ENCODE measurements at places on chromosomes 7 and 10.

DNA sequence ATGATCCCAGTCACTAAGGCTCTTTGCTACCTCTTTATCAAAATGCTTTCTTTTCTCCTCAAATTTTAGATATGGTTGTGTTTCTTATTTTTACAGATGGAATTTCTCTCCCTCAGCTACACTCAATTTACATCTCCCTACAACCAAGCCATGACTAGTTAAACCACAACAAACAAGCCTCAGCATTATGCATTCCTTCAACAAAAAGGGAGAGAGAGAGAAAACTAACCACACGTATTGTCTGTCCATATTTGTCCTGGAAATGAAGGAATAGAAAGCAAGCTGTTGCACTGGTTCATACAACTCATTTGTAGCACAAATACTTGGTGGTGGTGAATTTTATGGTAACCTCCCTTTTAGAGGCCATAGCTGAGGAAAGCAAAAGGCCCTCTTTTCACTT, 286.4 kb downstream of the AHR start:
- DNase-seq, result no peak

- DNase-seq, result no peak
These were observed 34.9 kb upstream of the ZNF488 start for GRCh38 chr10:47418966-47419365.

GRCh38 chr10:86689146-86689545, 20.8 kb downstream of the LDB3 start:
- DNase-seq, result no peak

- DNase-seq, result no peak
These were observed 429.2 kb downstream of the SORCS3 start for GRCh38 chr10:105070249-105070648.

DNA sequence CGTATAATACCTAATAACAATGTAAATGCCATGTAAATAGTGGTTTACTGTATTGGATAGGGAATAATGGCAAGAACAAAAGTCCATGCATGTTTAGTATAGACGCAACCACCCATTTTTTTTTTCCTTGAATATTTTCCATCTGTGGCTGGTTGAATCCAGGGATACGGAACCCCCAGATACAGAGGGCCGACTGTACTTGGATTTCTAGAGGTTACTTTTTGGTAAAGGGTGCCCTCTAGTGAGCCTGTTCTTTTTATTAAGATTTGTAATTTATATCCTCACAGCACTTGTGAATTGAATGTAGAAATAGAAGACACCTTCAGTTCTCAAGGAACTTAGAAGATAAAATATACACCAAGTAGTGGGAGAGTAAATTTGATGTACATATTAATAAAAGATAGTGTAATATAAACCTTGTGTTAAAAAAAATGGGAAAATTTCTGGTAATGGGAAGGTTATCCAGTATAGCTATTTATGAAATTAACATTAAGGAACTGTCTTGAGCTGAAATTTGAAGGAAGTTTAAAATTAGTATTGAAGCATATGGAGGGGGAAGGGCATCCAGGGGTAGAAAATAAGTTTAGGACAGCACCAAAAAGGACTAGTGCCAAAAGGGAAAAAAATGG, 32.0 kb downstream of the EXOC6 start:
- DNase-seq, result peak; percentile 25

- no peak for DNase-seq
These were observed 252.2 kb downstream of the NSUN6 start for GRCh38 chr10:18399158-18399557.

DNA sequence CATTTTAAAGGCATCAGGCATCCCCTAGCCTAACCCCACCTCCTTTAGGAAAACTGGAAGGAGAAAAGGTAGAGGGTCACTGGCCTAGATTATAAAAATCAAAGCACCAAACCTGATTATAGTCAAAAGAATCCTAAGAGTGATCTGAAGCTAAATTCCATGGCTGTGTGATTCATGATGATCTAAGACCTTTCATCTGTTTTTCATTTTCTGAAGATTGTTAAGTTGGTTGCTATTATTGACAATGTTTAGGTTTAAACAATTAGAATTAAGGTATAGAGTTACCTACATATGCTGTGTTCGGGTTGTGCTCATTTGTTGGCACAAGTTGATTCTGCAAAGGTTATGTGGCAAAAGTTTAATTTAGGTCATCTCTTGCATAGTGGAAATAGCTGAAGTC, 148.7 kb downstream of the BICC1 start:
- no peak for DNase-seq
